Activated CD4-positive, alpha-beta T cell treated with anti-CD3 and anti-CD28 coated beads for 48 hours (primary cell): ENCODE measurements at places on chromosomes 4 and X.

DNA sequence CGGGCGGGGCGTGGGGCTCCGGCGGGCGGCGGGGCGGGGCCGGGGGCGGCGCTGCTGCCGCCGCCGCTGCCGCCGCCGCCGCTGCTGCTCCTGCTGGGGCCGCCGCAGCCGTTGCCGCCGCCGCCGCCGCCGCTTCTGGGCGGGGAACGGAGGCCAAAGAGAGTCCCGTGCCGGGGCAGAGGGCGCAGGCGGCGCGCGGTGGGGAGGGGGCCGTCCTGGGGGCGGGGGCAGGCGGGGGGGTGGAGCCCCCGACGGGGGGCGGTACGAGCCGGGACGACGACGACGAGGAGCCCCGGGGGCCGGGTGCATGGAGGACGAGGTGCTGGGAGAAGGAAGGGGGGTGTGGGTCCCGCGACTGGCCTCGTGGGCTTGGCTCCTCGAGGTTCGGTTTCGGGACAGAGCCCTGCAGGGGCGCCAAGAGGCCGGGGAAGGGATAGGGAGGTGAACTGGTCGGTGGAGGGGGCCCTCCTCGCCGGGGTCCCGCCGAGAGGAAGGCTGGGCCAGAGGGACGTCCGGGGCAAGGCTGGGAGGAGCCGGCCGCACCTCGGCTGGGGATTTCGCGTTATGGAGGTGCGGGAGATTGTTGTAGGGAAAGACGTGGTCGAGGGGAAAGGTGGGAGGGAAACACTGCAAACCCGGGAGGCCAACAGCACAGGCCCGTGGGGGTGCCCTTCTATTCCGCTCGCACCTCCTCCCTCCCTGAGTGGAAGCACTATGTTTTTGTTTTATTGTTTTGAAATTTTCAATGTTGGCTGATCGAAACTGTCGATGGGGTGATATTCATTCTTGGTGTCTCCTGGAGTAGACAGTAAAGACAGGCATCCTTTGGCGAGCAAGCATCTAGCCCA is 1.9 kb downstream of the BCORL1 start:
- peak; percentile 39 for DNase-seq

DNA sequence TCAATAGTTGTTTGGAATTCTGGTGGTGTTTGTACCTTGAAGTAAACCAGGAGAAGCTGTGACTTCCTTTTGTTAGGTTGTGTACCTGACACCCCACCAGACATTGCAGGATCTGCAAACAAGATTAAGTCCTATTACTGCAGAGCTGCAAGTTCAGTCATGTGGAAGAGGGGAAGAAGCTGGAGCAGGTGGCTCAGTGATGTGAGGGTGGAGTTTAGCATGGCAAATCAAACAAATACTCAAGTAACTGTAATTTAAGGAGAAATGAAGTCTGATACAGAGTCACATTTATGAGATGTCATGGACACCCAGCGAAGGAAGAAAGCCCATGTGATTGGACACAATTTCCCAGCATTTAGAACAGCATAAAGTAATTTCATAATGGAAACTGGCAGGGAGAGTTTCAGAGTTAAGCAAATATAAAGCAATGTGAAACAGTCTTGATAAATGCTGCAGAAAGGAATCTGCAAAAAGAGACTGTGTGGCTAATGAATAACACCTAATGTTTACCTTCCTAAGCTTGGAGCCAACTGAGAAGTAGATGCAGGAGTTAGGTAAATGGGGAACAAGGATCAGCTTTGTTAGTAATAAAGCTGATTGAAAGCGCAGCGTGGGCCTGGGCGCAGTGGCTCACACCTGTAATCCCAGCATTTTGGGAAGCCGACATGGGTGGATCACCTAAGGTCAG is 249.1 kb downstream of the GBA3 start:
- DNase-seq: no peak

DNA sequence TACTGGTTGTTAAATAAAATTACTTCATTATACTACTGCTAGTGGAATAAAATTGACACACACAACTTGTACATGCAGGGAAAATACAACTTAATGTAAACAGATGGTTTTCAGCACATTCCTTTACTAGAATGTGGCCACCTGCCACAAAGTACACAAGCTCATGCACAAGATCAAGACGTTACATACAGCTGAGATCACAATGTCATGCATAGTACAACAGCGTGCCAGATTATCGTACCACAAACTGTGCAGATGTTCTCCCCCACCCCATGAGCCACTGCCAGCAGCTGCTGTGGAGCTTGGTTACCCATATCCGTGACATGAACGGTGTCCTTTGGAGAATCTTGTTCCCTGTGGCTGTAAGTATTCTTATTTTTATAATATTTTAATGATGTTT is 27.7 kb downstream of the FBXO8 start:
- DNase-seq: no peak

DNA sequence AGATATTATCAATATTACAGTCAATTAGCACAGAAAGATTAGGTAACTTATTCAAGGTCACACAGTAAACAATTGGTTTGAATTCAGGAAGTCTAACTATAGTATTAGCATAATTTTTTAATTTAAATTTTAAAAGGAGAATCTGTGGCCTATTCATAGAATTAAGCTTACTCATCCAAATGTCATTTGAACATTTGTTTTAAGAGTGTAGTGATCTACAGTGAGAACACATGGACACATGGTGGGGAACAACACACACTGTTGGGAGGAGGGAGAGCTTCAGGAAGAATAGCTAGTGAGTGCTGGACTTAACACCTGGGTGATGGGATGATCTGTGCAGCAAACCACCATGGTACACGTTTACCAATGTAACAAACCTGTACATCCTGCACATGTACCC is 48.3 kb downstream of the MEPE start:
- no peak for DNase-seq

DNA sequence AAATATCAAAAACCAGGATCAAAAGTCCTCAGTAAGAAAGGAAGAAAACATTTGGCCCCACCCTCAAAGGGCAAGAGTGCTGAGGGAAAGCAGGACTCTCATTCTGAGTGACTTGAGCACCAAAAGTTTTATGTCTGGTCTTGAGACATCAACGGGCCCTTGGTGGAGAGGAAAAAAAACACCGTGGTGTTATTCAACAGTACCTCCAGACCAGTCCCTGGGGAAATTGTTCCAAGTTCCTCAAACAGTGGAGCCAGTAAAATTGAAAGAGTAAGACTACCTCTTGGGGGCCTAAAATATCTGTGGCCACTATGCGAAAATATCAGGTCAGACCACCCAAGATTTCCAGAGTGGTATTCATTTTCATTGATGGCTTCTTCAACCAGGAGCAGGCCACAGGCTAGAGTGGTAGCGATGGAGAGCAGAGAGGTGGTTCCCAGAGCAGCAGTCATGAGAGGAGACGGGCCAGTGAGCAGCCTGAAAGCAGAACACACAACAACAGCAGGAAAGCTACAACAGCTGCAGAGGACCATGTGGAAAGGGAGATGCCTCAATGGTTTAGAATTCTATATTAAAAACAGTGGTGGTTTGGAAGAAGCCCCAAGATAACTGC is 63.7 kb upstream of the RPL34 start:
- no peak for DNase-seq

DNA sequence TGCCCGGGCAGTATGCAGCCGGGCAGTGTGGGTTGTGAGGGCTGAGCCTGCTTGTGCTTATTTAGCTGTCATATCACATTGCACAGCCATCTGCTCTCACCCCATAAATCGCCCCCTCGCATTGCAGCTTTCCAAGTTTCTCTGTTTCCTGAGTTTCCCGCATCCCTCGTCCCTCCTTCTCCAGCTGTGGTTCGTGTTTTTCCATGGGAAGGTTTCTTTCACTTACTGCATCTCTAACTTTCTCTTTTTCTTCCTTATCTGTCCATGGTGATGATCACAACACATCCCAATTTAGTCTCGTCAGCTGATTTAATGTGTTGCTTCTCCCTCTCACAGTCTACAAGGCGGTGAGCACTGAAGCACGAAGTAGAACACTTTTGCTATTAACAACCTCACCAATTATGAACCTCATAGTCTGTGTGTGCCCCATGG is 118.1 kb downstream of the ENPP6 start:
- no peak for DNase-seq

- DNase-seq: no peak
Measured at GRCh38 chr4:150586162-150586810, 4.3 kb downstream of the MAB21L2 start.

- no peak for DNase-seq
Measured at GRCh38 chrX:22795671-22796070, 204.1 kb upstream of the DDX53 start.

- no peak for DNase-seq
Measured at GRCh38 chr4:120653804-120654573, 268.5 kb downstream of the PRDM5 start.

- peak; percentile 23 for DNase-seq
Measured at GRCh38 chr4:118850488-118851173, 14.7 kb upstream of the SEC24D start.

DNA sequence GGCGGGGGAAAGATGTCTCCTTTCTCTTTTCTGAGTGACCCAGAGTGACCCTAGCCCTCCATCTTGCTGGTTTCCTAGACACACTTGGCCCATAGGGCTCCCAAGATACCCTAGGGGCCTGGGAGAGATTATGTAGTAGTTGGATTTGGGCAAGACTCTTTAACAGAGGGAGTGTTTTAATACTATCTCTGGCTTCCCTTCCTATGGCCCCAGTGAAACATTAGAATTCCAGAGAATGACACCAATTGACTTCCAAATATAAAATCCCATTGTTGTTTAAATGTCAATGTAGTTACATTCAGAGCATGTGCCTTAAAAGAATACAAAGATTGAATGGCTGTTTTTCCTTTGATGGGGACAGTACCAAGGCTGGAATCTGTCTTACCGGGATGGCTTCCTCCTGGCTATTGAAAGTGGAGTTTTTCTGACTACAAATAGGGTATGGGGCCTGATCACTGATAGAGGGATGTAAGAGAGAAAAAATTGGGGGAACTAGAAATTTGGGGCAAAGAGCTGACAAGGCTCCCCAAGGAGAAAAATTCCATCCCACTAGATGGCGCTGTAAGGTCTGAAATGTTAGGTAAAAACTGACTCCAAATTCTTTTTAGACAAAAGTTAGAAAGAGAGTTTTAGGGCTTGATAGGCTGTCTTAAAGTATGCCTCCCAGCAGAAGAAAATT is 10.7 kb downstream of the TENT5D start:
- DNase-seq: peak; percentile 4

- DNase-seq: no peak
Measured at GRCh38 chr4:112431158-112431557, 84.8 kb downstream of the NEUROG2 start.

DNA sequence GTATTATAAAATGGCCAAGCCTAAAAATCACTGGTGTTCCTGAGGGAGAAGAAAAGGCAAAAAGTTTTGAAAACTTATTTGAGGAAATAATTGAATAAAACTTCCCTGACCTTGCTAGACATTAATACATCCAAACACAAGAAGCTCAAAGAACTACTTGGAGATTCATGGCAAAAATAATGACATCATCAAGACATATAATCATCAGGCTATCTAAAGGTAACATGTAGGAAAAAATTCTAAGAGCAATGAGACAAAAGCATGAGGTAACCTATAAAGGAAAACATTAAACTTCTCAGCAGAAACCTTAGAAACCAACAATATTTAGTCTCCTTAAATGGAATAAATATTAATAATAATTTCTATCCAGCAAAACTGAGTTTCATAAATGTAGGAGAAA is 887.6 kb downstream of the PCDH19 start:
- DNase-seq: no peak

DNA sequence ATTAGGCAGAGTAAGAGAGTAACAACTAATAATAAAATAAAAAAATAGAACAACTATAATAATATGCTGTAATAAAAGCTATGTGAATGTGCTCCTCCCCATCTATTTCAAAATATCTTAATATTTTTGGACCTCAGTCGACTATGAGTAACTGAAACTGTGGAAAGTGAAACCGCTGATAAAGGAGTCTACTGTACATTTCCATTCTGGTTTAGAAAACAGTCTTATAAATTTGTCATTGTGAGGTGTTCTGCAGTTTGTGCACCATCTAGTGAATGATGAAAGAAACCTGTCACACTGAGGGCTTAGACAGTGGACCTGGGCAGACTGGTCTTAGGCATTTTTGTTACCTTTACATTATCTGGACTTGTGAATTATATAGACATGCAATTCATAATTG is 42.0 kb downstream of the TMEM150C start:
- no peak for DNase-seq

- DNase-seq: no peak
Measured at GRCh38 chr4:59664771-59665170, 1535.4 kb upstream of the ADGRL3 start.

- DNase-seq: no peak
Measured at GRCh38 chr4:23904639-23905071, 14.8 kb upstream of the PPARGC1A start.

DNA sequence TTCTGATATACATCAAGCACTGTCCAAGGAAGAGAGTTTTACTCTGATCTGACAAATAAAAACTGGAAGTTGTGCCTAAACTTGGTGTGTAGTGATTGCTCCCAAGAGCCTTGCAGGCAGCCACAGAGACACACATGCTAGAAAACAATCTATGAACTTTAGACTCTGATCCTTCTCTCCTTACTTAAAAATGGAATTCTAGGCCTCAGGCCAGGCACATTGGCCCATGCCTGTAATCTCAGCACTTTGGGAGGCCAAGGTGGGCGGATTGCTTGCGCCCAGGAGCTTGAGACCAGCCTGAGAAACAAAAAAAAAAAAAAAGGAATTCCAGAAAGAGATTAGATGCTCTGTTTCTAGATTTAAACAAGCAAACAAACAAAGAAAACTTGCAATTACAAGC is 45.6 kb upstream of the S100G start:
- DNase-seq: no peak

DNA sequence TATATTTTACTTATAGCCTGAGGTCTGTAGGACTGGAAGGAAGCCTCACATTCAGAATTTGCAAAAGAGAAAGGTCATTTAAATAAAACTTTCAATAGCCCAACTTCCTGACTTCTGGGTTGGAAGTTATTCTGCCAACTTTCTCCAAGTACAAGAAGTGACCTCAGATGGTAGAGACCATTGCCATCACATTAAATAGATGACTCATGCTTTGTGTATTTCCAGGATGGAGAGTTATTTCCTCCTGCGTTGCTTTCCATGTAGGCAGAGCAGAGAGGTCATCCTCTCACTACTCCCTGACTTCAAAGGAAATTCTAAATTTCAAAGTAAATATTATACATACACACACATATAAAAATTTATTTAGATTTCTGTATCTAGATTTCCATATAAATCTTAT is 73.0 kb upstream of the NR3C2 start:
- DNase-seq: no peak

DNA sequence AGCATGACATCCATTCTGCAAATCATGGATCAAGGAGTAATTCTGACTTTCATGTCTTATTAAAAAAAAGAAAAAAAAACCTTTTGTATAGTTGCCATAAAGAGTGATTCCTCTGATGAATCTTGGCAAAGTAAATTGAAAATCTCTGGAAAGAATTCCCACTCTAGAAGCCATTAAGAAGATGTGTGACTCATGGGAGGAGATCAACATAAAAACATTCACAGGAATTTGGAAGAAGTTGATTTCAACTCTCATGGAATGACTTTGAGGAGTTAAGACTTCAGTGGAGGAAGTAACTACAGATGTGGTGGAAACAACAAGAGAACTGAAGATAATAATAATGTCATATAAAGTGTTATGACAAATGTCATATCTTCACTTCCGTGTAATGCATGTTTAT is 204.2 kb downstream of the PABPC4L start:
- no peak for DNase-seq
